ENCODE measurements at places on chromosomes 3 and 15.
A peak's percentile ranks its signal among the peaks of the same experiment; 100 is the strongest.

DNA sequence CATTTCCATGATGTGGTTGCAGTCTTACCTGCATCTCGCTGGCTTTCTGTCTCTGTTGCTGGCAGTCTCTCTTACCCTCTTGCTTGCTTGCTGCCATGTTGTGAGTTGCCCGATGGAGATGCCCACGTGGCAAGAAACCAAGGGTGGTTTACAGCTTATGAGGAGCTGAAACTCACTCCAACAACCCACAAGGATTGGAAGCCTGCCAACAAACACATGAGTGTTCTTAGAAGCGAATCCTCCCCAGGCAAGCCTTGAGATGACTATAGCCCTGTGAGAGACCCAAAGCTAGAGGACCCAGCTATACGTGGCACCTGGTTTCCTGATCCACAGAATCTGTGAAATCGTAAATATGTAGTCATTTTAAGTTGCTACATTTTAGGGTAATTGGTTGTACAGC is 490.9 kb upstream of the ADAMTS9 start:
- no peak for DNase-seq

DNA sequence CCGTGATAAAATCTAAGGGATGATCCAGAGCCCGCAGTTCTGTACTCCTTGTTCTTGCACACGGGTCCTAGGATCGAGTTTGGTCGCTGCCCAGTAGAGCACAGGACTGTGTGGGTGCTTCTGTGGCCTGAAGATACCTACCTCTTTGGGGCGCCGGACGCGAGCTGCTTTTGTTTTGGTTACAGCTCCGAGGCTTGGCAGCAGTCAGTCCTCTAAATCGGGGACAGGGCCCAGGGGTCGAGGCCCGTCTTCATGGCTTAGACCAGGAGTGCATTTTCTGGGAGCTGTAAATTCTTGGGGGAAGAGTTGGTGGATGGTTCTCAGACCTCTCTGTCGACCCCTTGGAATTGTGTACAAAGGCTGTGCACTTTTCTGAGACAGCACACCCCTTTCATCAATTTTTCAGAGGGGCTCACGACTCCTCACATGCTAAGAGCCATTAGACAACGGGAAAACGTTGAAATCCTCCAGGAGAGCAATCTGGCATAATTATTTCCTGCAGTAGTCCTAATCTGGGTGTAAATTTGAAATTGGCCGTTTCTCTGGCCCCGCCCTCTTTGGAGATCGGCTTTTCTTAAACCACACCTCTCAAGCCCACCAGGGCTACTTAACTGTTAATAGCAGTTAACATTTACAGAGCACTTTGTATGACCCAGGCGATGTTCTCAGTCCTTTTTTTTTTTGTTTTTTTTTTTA is 928 bp downstream of the CEP97 start:
- DNase-seq = peak; percentile 33

DNA sequence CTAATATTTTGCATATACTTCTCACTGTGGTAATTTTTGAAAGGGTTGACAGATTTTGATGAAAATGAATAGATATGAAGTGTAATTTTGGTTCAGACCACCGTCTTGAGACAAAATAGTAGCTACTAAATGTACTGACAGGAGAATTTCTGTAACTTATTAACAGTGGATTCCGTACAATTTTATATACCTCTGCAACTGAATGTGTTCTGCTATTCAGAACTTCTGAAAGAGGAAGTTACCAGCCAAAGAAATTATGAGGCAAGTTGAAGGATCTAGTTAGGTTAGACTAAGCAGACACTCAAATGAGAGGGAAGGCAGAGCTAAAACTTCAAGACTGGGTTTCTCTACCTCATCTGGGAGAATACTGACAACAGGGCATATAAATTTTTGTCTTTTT is 29.4 kb downstream of the GAP43 start:
- DNase-seq = no peak

- DNase-seq = no peak
Observed at GRCh38 chr3:44416031-44417030, 61.1 kb downstream of the ZNF445 start.

DNA sequence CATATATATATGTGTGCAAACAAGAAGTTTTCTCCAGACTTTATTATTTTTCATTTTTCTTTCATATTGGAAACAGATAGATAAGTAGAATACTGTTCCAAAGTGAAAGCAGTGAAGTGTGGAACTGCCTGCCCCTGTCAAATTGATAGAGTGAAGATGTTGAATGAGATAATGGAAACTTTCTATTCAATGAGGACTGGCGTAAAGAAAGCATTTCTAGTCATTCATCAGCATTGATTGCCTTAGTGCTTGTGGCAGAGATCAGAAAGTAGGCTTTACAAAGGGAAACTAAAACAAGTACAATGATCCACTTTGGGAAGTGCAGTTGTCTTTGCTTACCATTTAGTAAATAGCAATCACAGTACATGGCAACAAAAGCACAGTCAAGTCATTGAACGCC is 300.0 kb downstream of the CADM2 start:
- no peak for DNase-seq
